Immature natural killer cell (primary cell): ENCODE measurements at places on chromosomes 7 and 10.
A peak's percentile ranks its signal among the peaks of the same experiment; 100 is the strongest.

DNA sequence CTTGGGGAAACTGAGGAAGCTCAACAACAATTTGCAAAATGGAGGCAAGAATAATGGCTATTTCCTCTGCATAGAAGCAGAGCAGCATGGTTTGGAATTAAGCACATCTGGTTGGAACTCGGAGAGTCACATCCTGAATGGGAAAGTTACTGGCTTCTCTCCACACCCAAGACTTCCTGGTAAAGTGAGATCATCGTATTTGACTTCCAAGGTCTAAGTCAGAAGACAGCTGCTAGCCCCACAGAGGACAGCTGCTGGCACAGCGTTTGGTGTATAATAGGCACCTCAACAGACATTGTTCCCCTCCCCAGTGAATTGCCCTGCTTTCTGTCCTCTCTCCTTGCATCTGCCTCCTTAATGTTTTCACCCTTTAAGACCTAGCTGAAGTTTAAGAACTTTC is 37.0 kb upstream of the NRF1 start:
- H3K27me3 ChIP-seq = no peaks in the 10 kb centered on the region
- H3K36me3 ChIP-seq = no peaks in the 10 kb centered on the region
- no peak for DNase-seq
- no peak overlapping the region for H3K27ac ChIP-seq

GRCh38 chr7:141649137-141649864 is 52.7 kb downstream of the DENND11 start:
- peaks cover 21% of the 10 kb centered on the region for H3K4me1 ChIP-seq
- H3K36me3 ChIP-seq = peaks cover 12% of the 10 kb centered on the region
- no peak for DNase-seq
- H3K27ac ChIP-seq = peak overlapping the region; percentile 66
- H3K27me3 ChIP-seq = peaks cover 5% of the 10 kb centered on the region

GRCh38 chr7:48938539-48939295 is 14.4 kb downstream of the CDC14C start:
- H3K36me3 ChIP-seq = no peaks in the 10 kb centered on the region
- DNase-seq = no peak
- H3K27me3 ChIP-seq = no peaks in the 10 kb centered on the region
- no peaks in the 10 kb centered on the region for H3K4me1 ChIP-seq
- H3K27ac ChIP-seq = no peak overlapping the region

- peak; percentile 76 for DNase-seq
- peaks cover 33% of the 10 kb centered on the region for H3K4me1 ChIP-seq
- no peaks in the 10 kb centered on the region for H3K36me3 ChIP-seq
Measured at GRCh38 chr7:6637544-6638229, 569 bp downstream of the ZNF316 start.

GRCh38 chr10:30816159-30816819 is 186.7 kb upstream of the LYZL2 start:
- H3K36me3 ChIP-seq = no peaks in the 10 kb centered on the region
- H3K4me1 ChIP-seq = peaks cover 7% of the 10 kb centered on the region
- H3K27ac ChIP-seq = no peak overlapping the region
- no peak for DNase-seq
- peaks cover 4% of the 10 kb centered on the region for H3K27me3 ChIP-seq

DNA sequence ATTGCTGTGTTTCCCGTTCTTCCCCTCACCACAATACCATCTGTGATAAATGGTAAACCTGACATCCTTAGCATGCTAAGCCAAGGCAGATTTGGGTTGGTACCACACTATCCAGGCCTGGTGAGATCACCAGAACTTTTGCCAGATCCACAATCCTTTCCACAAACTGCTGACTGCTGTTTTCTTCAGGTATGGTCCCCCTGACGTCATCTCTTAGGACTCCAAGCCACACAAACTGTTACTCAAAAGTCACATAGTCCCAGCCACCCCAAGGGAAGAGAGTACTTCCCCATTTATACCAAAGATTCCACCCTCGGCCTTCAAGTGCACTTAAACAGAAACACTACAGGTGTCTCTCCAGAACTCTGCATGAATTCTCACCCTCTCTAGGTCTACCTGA is 34.8 kb downstream of the SLC25A13 start:
- no peaks in the 10 kb centered on the region for H3K27me3 ChIP-seq
- DNase-seq = no peak
- peak overlapping the region; percentile 69 for H3K27ac ChIP-seq

GRCh38 chr10:29637537-29637936 is 2.8 kb upstream of the SVIL start:
- peaks cover 6% of the 10 kb centered on the region for H3K36me3 ChIP-seq
- H3K4me1 ChIP-seq = peaks cover 47% of the 10 kb centered on the region
- no peak overlapping the region for H3K4me3 ChIP-seq
- peak overlapping the region; percentile 89 for H3K27ac ChIP-seq
- no peaks in the 10 kb centered on the region for H3K27me3 ChIP-seq
- no peak for DNase-seq

- no peak overlapping the region for H3K4me3 ChIP-seq
- peaks cover 33% of the 10 kb centered on the region for H3K4me1 ChIP-seq
- H3K27ac ChIP-seq = peak overlapping the region; percentile 89
- no peak for DNase-seq
- H3K36me3 ChIP-seq = no peaks in the 10 kb centered on the region
Measured at GRCh38 chr7:131112431-131112830, 215.2 kb upstream of the MKLN1 start.

DNA sequence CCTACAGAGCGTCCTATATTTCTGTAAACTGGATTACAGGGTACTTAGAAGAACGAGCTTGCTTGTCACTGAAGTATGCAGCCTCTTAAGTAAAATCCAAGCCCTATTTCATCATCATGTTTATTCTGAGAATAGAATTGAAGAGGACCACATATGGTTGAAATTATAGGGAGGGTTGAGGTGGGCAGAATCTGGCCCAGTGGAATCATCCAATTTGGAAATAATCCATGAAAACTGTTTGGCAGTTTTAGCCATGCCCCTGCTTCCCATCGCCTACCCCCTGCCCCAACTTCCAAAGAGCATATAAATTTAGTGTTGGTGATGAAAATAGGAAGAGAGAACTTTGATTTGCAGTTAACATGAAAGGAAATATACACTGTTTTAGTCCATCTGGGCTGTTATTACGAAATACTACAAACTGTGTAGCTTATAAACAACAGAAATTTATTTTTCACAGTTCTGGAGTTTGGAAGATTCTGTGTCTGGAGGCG is 150.4 kb downstream of the PRKG1 start:
- H3K27me3 ChIP-seq = no peaks in the 10 kb centered on the region
- H3K4me1 ChIP-seq = no peaks in the 10 kb centered on the region
- H3K27ac ChIP-seq = no peak overlapping the region
- no peak for DNase-seq
- H3K4me3 ChIP-seq = no peak overlapping the region

- DNase-seq = no peak
- H3K27me3 ChIP-seq = peaks cover 2% of the 10 kb centered on the region
- no peaks in the 10 kb centered on the region for H3K4me1 ChIP-seq
- H3K27ac ChIP-seq = no peak overlapping the region
- no peak overlapping the region for H3K4me3 ChIP-seq
Measured at GRCh38 chr7:92608380-92609322, 18.5 kb upstream of the FAM133B start.

GRCh38 chr7:16264036-16264819 is 157.1 kb downstream of the CRPPA start:
- H3K27ac ChIP-seq = no peak overlapping the region
- H3K4me3 ChIP-seq = no peak overlapping the region
- DNase-seq = no peak
- H3K36me3 ChIP-seq = peaks cover 5% of the 10 kb centered on the region
- peaks cover 3% of the 10 kb centered on the region for H3K27me3 ChIP-seq

GRCh38 chr10:97572214-97572989 is at the start of gene ANKRD2:
Gene ANKRD2 (plus strand): TSS chr10:97572779. CDS start chr10:97572789, 10 bp downstream.
- no peaks in the 10 kb centered on the region for H3K36me3 ChIP-seq
- H3K27ac ChIP-seq = no peak within 1 kb of the TSS
- peak; percentile 61 for DNase-seq
- H3K4me1 ChIP-seq = no peaks in the 10 kb centered on the region
- no peak within 1 kb of the TSS for H3K4me3 ChIP-seq

GRCh38 chr10:29132551-29133111 is 156.2 kb upstream of the LYZL1 start:
- H3K4me3 ChIP-seq = no peak overlapping the region
- peaks cover 3% of the 10 kb centered on the region for H3K27me3 ChIP-seq
- no peaks in the 10 kb centered on the region for H3K36me3 ChIP-seq
- H3K4me1 ChIP-seq = no peaks in the 10 kb centered on the region
- DNase-seq = no peak

DNA sequence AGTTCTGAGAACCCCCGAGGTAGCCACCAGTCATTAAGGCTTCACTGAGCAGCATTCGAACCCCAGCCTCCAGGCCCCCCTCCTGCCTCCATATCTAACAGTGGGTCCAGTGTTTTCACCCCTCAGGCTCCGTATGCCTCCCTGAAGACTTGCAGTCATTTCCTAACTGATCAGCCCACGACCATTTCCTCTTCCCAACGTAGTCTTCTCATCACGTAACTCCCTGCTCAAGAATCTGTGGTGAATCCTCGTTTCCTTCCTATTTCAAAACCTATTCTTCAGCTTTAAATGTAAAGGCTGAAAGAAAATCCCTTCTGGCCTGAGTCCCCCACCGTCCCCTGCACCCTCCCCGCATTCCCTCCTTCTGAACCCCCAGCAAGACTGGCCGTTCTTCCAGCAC is 21.1 kb downstream of the FRMD4A start:
- no peak overlapping the region for H3K4me3 ChIP-seq
- peaks cover under 1% of the 10 kb centered on the region for H3K27me3 ChIP-seq
- H3K27ac ChIP-seq = no peak overlapping the region
- H3K36me3 ChIP-seq = no peaks in the 10 kb centered on the region

DNA sequence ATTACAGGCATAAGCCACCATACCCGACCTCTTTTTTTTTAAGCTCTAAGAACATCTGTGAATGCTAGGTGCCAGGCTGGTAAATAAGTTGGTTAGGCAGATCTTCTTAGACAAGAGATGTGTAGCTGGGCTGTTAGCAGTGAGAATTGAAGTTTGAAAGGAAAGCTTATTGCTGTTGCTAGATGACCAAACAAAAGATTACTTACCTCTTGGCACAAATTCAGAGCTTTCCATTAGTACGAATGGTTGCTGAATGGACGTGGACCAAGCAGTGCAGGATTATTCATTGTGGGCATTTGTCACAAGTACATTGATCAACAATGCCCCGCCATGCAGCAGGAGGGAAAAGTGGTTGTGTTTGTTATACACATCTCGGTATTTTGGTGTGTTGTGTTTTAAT is 131.2 kb downstream of the GFRA1 start:
- H3K4me1 ChIP-seq = no peaks in the 10 kb centered on the region
- no peak overlapping the region for H3K27ac ChIP-seq
- H3K36me3 ChIP-seq = no peaks in the 10 kb centered on the region
- H3K4me3 ChIP-seq = no peak overlapping the region

- H3K4me3 ChIP-seq = peak overlapping the region; percentile 71
- H3K27ac ChIP-seq = no peak overlapping the region
- no peak for DNase-seq
- peaks cover 41% of the 10 kb centered on the region for H3K27me3 ChIP-seq
- peaks cover 18% of the 10 kb centered on the region for H3K4me1 ChIP-seq
Measured at GRCh38 chr7:20786049-20786412, 655 bp downstream of the SP8 start.

GRCh38 chr7:44180631-44181030 is 8.6 kb downstream of the GCK start:
- H3K36me3 ChIP-seq = no peaks in the 10 kb centered on the region
- H3K27me3 ChIP-seq = peaks cover 7% of the 10 kb centered on the region
- DNase-seq = no peak
- H3K4me1 ChIP-seq = no peaks in the 10 kb centered on the region
- H3K27ac ChIP-seq = no peak overlapping the region

GRCh38 chr10:67852761-67853160 is 14.8 kb upstream of the DNAJC12 start:
- peaks cover 19% of the 10 kb centered on the region for H3K4me1 ChIP-seq
- no peak overlapping the region for H3K4me3 ChIP-seq
- no peaks in the 10 kb centered on the region for H3K36me3 ChIP-seq

DNA sequence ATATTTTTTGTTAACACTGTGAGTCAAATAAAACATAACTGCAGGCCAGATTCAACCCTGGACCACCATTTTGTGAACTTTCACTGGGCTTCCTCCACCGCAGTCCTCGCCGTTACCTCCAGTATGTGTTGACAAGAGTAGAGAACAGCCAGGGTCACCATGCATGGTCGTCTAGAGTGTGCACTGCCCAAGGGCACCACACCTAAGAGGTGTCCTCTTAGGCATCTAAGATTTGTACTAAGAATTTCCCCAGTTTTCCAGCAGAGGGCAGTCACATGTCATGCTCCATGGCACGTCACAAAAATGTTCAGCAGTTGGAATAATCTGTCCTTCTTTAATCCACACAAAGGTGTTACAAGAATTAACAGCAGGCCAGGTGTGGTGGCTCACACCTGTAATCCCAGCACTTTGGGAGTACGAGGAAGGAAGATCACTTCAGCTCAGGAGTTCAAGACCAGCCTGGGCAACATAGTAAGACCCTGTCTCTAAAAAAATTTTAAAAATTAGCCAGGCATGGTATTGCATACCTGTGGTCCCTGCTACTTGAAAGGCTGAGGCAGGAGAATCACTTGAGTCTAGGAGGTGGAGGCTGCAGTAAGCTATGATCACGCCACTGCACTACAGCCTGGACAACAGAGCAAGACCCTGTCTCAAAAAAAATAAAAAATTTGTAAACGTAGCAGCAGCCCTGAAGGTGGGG is 71.2 kb upstream of the FOXK1 start:
- no peaks in the 10 kb centered on the region for H3K36me3 ChIP-seq
- peaks cover 12% of the 10 kb centered on the region for H3K4me1 ChIP-seq
- peak; percentile 64 for DNase-seq
- no peak overlapping the region for H3K4me3 ChIP-seq

DNA sequence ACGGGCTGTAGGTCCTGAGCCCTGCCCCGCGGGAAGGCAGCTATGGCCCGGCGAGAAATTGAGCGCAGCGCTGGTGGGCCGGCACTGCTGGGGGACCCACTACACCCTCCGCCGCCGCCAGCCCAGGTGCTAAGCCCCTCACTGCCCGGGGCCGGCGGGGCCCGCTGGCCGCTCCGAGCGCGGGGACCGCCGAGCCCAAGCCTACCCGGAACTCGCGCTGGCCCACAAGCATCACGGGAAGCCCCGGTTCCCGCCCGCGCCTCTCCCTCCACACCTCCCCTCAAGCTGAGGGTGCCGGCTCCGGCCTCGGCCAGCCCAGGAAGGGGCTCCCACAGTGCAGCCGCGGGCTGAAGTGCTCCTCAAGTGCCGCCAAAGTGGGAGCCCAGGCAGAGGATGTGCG is 5.5 kb upstream of the CACUL1 start:
- peaks cover 4% of the 10 kb centered on the region for H3K4me1 ChIP-seq
- no peaks in the 10 kb centered on the region for H3K36me3 ChIP-seq
- DNase-seq = no peak
